ENCODE measurements at places on chromosomes 1 and 21.

DNA sequence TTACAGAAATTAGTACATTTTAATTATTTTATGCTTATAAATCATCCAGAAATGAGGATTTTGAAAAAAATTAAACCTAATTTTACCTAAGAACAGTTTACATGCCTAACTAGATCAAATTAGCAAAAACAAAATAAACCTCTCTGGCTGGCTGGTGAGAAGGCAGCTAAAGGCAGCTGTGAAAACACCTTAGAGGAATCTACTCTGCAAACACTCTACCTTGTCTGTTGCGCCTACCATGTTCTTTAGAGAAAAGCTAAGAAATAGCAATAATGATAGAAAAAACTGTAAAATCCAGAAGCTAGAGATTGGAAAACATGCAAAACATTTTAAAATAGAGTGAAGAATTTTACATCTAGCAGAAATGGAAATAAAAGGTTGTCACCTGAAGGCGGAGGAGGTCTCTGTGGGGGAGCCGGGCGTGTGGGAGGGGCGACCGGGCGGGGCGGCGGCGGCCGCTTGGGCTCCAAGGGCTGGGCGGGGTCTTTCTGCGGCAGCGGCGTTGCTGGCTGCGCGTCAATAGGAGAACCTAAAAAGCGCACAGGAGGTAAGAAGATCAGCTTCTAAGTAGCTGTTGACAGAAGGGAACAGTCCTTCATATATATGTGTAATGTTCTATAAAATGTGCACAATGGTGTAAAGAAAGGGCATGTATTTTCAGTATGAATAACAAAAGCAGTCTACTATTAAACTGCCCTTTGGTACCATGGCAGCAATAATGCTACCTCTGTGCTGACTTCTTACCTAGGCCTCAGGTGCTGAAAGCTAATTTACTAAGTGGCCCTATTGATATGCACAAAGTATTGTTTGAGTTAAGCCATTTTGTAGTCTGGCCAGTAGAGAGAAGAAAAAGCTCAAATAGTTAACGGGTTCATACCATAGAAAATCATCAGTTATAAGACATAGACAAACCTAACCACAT is 33.3 kb upstream of the CFAP298 start:
- DNase-seq = no peak

- DNase-seq = no peak
These were observed 203.7 kb downstream of the S1PR1 start for GRCh38 chr1:101440485-101440884.

DNA sequence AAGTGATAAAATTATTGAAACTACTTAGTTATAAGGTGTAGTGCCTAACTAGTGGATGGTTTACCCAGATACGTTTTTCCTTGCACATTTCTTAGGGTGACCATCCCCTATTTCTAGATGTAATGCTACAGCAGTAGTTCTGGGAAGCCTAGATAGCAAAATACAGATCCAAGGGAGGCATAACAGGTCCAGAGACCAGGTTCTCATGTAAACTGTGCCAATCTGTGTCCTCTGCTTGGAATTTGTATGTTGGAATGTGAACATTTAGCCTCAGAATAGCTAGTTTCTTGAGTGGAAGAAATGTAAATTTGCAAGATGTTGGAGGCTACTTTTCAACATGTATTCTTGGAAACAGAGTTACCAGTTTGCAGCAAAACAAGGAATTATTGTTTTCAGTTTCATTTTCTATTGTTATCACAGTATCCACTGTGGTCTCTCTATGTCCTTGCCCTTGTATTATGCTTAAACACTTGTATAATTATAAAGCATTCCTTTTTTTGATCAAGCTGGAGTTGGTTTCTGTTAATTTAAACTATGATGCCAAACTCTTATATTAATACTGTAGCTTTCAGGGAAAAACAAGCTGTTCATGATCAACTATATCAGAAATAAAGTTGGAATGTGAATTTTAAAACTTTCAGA is 102.0 kb upstream of the BRINP3 start:
- DNase-seq = no peak

- no peak for DNase-seq
These were observed 86.1 kb downstream of the CTH start for GRCh38 chr1:70497152-70497551.

DNA sequence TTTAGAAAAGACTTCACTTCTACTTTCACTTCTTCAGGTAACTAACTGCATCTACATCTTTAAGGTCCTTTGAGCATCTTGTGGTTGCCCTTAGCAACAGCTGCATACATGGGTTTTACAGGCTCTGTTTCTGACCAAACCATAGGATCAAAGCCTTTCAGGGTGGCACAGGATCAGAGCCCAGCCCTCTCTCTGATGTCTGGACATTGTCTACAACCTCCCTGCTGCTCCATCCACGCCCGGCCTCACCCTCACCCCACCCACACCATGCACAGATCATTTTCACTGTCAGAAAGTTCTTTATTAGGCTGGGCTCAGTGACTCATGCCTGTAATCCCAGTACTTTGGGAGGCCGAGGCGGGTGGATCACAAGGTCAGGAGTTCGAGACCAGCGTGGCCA is 5.2 kb downstream of the NCF2 start:
- DNase-seq = no peak

- no peak for DNase-seq
These were observed 51.5 kb downstream of the IGSF5 start for GRCh38 chr21:39796466-39796865.

GRCh38 chr1:156140879-156141707 is 12.3 kb upstream of the SEMA4A start:
- DNase-seq = no peak

GRCh38 chr1:41915786-41916571 is 2.7 kb downstream of the HIVEP3 start:
- DNase-seq = no peak

DNA sequence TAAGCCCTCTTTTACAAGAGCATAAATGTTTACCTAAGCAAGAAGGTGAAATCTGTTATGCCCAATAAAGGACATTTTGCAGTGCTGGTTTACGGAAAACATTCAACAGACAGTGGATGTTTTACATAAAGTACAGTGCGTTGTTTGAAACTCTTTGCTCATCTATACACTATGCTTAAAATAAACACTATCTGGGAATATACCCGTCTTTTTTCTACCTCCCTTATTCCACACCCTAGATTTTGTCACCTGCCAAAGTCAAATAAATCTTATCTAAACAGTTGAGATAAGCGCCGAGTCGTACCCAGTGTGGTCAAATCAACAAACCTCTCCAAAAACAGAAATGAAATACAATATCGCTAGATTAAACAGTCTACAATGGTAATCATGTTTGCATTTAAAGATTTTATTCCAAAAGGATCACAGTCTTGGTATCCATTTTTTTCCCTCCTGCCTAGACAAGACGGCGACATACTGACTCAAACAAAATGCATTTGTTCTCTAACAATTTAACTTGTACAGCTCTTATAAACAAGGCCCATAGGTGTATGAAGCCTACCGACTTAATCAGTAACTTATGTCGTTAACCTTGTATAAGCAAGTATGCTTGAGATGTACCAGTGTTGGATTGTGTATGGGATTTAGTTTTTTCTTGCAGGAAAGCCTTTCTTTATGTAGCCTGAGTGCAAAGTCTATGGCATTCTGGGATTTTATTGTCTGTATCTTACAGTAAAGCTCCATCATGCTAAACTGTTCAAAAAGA is 189.1 kb downstream of the FMN2 start:
- DNase-seq = no peak

- DNase-seq = no peak
These were observed 48.5 kb downstream of the RGS7 start for GRCh38 chr1:241308471-241308870.

- DNase-seq = no peak
These were observed 29.4 kb downstream of the CDK18 start for GRCh38 chr1:205533748-205534443.

DNA sequence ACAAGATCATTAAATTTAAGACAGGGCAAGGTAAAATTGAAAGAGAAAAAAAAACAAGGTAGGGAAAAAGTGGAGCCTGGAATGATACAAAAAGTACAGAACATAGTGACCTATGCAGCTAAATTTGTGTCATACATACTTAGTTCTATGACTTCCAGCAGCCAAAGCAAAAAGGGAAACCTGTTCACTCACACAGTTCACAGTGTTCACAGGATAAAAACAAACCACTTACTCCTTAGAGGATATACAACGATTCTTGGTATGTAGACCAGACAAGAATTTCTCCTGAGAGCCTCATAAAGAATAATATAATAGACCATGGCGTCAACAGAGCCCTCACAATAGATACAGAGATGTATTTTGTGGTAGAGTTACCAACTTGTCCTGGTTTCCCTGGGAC is 27.5 kb downstream of the COA7 start:
- no peak for DNase-seq

- DNase-seq = no peak
These were observed 109.2 kb downstream of the FAM78B start for GRCh38 chr1:166057650-166058049.

- no peak for DNase-seq
These were observed 3.1 kb upstream of the BARHL2 start for GRCh38 chr1:90720145-90720636.

DNA sequence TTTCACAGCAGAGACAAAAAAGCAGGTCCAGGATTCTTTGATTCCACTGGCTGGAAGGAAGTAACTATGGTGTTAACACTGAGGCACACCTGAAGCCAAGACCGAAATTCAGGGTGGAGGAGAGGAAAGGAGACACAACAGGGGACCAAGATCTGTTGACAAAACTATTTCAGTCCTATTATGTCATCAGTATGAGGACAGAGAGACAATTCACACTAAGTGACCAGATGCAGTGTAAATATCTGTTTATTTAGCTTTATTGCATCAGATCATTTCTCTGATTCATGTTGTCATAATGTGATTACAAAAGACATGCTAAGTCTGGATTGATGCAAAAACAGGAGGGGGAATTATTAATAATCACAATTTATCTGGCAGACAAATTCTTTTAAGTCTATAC is 118.8 kb downstream of the SIPA1L2 start:
- DNase-seq = no peak

DNA sequence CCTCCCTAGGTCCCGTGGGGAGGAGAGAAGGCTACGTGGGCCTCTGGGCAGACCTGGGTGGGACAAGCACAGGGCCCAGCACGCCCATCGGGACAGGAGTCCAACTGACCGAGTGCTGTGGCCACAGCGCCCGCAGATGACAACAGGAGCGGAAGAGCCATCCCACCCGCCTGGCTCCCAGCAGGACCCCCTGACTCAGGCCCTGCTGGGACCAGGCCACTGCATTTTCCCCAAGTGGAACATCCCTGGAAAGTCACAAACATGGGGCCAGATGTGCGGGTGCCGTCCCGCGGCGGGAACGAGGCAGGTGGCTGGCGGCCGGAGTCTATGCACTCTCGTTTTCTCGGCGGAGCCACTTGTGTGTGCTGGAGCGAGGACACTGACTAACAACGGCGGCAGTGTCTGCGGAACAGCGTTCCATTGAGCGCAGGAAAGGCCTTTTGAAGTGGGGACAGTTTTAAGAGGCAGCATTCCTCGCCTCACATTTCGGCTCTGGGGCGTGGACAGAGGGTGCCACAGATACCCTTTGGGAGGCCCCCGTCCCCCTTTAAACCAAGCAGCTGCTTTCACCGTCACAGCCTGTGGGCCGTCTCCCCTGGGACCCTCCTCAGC is 93.7 kb upstream of the ARHGEF16 start:
- DNase-seq = no peak

DNA sequence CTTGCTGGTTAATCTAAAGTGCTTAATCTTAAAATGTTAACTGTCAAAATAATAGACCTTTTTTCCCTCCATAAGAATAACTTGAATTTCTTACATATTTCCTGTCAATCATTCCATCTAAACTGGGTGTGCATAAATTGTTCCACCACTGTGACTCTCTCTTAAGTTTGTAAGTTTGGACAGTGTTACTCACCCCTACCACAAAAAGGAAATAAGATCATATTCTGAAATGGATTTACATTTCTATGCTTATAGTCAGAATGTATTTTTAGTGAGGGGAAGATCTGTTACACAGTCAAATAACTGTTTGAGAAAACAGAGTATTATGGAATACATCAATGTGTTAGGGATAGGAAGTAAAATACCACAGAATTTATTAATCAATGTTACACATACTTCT is 109.6 kb upstream of the DPYD start:
- DNase-seq = no peak
